NCI-H1417 (cell line): ENCODE measurements at places on chromosomes 2 and 18.

GRCh38 chr2:152920846-152921245 is 202.4 kb downstream of the ARL6IP6 start:
- DNase-seq = no peak

DNA sequence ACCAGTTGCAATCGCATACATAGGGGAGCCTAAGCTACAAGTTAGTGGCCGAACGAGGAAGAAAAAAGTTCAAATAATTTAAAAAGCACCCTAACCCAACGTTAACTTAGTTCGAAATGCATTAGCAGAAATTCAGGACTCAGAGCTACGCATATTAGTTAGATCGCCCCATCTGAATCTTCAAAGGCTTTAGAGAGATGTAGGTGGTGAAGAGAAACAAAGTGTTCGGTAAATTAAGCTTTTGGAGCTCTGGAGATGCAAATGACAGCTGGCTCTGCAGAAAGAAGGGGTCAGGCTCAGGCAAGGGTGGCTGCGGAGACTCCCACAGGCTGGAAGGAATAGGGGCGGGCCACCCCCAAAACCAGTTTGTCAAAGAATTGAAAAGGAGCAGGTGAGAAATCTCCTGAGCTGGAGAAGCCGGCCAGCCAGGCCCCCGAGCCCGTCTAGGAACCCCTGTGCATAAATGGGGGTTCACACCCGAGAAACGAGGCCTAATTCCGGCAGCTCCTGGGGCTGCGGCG is 621 bp downstream of the TXNL1 start:
- DNase-seq = peak; percentile 79

DNA sequence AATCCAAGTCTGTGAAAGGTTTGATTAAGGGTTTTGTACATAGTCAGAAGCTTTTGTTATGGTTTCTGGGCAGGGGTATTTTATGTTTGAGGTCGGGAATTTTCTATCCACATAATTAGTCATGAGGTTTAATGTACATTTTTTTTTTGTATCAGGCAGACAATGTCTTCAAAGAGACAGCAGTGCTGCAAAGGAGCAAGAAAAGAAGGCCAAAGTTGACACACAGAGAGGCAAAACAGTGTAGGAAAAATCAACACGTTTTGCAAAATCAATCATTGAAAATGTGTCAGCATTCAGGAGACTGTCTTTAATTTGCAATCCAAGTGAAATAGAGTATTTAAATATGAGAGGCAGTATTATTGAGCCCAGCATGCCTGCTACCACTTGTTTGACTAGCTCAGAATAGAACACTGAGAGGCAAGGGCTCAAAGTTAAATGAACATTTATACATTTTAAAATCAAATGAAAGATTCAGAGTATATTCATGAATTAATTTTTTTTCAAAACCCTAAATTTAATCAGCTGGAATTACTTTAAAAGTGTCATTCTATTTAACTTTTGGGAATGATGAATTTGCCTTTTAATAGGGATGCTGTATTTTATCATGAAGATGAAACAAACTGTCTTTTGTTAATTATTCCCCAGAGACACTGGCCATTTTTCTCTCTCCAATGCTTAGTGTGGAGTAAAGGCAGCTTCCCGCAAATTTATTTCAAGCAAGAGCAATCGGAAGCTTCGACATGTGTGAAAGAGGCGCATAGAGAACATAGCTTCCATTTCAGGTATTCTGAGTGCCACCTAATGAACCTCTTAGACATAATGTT is 11.3 kb downstream of the VRK2 start:
- DNase-seq = no peak

DNA sequence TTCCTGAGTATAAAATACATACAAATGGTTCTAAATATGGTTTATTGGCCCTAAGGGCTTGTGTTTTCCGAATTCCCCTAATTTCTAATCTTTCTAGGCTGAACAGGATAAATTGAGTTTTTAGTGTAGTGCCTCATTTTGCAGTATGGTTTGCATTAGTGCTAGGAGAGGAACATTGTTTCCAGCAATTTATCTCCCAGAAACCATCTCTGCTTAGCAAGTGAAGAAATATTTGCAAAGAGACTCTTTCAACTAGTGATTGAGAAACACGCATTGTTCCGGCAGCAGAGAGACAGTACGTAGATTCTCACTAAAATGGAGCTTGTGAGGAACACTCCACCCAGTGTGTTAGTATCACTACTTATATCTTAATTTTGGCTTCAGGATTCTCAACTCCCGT is 177.8 kb upstream of the EPAS1 start:
- no peak for DNase-seq

GRCh38 chr2:236558036-236558435 is 11.6 kb upstream of the ACKR3 start:
- no peak for DNase-seq

DNA sequence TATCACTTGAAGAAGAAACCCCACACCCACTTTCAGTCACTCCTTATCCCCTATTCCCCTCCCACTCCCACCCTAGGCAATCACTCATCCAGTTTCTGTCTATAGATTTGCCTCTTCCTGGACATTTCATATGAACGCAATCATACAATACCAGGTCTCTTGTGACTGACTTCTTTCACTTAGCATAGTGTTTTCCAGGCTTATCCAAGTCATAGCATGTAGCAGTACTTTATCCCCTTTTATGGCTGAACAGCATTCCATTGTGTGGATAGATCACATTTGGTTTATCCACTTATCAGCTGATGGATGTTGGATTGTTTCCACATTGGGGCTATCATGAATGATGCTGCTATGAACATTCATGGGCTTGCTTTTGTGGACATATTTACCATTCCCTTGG is 6.6 kb downstream of the CFAP221 start:
- no peak for DNase-seq

GRCh38 chr18:34848156-34848555 is 138.1 kb downstream of the DTNA start:
- DNase-seq = no peak

GRCh38 chr2:95058989-95059641 is 33.6 kb downstream of the MAL start:
- DNase-seq = no peak

- DNase-seq = peak; percentile 21
These were observed 410.2 kb upstream of the CHST9 start for GRCh38 chr18:27595113-27595838.

DNA sequence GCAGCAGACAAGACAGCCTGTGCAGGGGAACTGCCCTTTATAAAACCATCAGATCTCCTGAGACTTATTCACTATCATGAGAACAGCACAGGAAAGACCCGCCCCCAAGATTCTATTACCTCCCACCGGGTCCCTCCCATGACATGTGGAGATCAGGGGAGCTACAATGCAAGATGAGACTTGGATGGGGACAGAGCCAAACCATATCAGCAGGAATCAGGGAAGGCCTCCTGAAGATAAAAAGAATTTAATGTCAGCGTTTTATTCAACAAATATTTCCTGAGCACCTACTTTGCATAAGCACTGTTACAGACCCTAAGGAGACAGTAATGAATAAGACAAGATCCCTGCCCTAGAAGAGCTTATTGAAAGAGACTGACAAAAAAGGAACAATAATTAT is 105.0 kb downstream of the AP1S3 start:
- DNase-seq = no peak

GRCh38 chr2:228916416-228917090 is 354.5 kb downstream of the PID1 start:
- no peak for DNase-seq

- no peak for DNase-seq
These were observed 7.4 kb downstream of the PTGR3 start for GRCh38 chr18:75201282-75202270.

DNA sequence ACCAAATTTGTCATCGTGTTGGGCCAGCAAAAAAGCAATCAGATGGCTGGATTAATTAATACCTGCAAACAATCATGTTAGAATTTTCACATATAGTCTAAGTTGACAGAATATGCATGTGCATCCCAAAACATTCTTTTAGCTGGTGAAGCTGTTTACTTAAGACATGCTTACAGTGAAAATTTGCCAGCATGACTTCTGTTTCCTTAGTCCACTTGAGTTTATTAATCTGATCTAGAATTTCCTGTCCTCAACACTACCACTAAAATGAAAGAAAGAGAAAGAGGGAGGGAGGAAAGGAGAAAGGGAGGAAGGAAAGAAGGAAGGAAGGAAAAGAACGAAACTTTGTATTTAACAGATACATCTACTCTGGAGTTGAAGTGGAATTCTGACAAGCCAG is 2109.9 kb upstream of the PIK3C3 start:
- DNase-seq = no peak

DNA sequence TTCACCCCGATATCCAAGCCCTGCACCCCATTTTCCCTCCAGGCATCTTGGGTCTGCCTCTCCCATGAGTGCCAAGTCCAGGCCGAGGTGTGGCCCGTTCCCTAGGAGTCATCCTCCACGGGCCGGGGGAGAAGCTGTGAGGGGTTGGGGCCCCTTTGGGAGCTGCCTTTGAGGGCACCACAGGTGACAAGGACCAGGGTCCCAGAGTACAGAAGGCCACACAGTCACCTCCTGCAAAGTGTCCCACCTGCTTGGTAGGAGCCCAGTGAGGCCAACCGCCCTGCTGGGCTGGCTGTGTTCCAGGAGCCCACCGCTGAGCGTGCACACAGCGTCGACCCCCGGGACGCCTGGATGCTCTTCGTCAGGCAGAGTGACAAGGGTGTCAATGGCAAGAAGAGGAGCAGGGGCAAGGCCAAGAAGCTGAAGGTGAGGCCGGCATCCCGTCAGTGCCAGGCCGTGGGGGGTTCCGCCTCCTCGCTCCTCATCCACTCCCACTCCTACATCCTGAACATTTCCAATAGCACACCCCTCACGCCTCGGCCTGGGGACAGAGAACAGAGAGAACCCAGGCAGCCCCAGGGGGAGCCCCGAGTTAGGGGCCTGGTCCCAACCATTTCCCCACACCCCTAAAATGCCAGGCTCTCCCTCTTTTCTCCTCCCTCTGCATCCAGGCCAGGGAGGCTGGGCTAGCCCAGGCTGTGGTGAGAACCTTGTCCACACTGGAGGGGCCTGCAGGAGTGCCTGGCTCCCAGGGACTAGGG is 2.7 kb downstream of the ERFE start:
- no peak for DNase-seq

- DNase-seq = no peak
These were observed 494.9 kb downstream of the EPHA4 start for GRCh38 chr2:221077251-221077650.

GRCh38 chr2:129806317-129806716 is 173.1 kb upstream of the RAB6C start:
- DNase-seq = no peak

DNA sequence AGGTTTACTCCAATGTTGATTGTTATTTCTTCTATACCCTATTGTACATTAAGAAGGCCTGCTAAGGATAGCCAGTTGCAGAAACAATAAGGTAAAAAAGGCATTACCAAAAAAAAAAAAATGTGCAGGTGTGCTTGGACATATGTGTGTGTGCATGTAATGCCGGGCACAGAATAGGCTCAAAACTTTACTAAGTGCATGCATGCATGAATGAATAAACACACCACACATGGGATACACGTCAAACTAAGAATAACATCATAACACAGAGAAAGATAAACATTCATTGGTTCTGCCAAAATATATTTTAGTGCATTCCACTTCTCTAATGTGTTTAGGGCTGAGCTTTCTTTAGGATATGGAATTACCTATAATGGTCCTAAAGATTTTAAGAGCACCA is 298.2 kb downstream of the TCF4 start:
- no peak for DNase-seq

DNA sequence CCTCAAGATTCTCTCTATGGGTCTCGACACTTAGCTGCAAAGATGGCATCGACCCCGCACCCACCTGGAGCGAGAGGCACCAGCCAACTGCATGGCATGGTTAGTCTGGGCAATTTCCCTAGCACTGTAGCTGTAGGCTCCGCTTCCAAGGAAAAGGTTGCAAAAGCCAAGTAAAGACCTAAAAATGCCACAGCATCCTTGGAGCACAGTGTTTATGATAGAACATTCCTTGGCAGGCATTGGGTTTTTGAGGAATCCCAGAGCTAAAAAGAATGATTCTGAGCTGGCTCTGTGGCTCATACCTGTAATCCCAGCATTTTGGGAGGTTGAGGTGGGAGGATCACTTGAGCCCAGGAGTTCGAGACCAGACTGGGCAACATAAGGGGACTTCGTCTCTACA is 22.9 kb downstream of the QPCT start:
- no peak for DNase-seq

DNA sequence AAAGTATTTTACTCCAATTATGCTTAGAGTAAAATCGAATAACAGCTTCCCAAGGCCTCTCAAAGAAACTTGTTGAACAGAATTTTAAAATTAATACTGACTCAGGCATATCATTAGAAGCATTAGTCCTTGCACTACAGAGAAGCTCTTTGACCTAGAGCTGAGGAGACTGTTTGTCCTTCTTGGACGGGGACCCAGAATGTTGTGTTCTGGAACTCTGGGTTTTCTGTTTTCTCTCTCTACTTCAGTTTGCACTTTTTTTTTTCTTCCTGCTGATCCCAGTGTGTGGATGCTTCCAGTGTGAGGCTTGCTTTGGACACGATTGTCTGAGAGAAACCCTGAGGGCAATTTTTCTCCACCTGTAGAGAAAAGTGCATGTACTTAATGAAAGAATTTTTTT is 847.6 kb downstream of the SOCS6 start:
- no peak for DNase-seq

DNA sequence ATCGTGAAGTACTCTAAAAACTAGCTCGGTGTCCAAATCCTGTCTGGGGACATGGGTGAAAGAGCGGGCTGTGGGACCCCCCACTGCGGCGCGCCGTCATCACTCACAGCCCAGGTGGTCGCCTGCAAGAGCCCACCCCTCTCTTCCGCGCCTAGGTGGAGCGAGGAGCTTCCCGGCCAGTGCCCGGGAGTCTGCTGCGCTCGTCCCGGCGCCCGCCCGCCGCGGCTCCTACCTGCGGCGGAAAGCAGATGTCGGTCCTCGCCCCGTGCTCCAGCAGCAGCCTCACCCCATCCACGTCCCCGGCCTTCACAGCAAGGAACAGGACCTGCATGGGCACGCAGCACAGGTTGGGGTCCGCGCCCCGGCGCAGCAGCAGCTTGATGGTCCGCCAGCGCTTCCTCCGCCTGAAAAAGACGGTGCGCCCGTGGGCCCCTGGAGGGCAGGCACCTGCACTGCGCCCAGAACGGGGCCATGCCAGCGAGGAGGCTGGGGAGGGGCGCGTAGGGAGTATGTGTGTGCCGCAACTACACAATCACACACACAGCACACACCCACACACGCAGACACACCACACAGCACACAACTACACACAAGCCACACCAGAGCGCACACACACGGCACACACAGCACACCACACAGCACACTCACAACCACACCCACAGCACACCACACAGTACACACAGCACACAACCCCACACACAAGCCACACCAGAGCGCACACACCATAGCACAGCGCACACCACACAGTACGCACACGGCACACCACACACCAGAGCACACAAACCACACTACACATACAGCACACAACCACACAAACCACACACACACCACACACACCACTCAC is 37.4 kb downstream of the ANKMY1 start:
- DNase-seq = no peak

DNA sequence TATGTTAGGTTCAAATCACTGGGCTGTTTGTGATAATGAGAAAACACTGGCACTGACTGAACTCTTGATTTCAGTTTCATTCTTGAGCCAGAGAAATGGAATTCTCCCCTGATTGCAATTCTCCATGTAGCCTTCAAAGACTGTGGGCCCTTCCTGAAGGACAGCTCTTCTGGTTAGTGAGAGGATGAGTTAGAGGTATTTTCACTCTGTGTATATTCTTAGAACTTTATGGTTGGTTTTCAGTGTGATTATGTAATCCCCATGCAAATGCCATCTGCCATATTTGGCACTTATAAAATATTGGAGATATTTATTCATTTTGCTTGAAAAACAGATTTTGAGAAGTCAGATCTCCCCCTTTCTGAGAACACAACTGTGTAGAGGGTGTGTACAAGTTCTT is 323.7 kb downstream of the SLC4A3 start:
- no peak for DNase-seq

- no peak for DNase-seq
These were observed 4.0 kb downstream of the CIDEA start for GRCh38 chr18:12257996-12258718.
